Liver (tissue), 10 donors: ENCODE measurements at places on chromosomes 1 and 21. TPM values are rescaled to one million over a fixed set of nuclear protein-coding genes. Genes with fewer than 3 reads are reported as not detected.

GRCh38 chr1:5998906-5999301, 6.7 kb upstream of the NPHP4 start:
- H3K27me3 ChIP-seq = no peaks in the 10 kb centered on the region
- H3K4me3 ChIP-seq = no peak overlapping the region
- no peaks in the 10 kb centered on the region for H3K36me3 ChIP-seq
- no peak overlapping the region for H3K27ac ChIP-seq
- no peaks in the 10 kb centered on the region for H3K4me1 ChIP-seq

GRCh38 chr1:155012776-155013602, 10.4 kb downstream of the ZBTB7B start:
- peaks cover 10% of the 10 kb centered on the region for H3K36me3 ChIP-seq
- peaks cover 42% of the 10 kb centered on the region for H3K4me1 ChIP-seq
- no peak overlapping the region for H3K27ac ChIP-seq
- no peak overlapping the region for H3K4me3 ChIP-seq
- no peaks in the 10 kb centered on the region for H3K27me3 ChIP-seq
- DNase-seq = no peak

B3GALT5 gene
- 0.33 TPM for total RNA-seq

GLIS1 gene
- not detected for total RNA-seq
